ENCODE measurements at places on chromosomes 5 and 9.

DNA sequence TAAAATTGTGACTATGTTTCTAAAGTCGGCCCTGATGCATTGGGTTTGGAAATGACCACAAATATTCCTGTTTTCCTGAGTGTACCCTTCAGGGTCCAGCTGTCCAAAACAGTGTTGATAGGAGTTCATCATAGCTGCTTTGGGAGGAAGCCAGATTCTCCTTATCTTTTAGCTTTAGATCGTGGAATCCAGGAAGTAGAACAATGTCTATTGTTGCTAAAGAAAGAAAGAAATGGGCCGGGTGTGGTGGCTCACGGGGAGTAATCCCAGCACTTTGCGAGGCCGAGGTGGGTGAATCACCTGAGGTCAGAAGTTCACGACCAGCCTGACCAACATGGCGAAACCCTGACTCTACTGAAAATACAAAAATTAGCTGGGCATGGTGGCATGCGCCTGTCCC is 9.5 kb downstream of the CAVIN4 start:
- no peak for DNase-seq

GRCh38 chr5:157213527-157214243 is 33.0 kb downstream of the ITK start:
- no peak for DNase-seq

GRCh38 chr9:13841746-13842462 is 472.0 kb downstream of the NFIB start:
- DNase-seq = no peak

DNA sequence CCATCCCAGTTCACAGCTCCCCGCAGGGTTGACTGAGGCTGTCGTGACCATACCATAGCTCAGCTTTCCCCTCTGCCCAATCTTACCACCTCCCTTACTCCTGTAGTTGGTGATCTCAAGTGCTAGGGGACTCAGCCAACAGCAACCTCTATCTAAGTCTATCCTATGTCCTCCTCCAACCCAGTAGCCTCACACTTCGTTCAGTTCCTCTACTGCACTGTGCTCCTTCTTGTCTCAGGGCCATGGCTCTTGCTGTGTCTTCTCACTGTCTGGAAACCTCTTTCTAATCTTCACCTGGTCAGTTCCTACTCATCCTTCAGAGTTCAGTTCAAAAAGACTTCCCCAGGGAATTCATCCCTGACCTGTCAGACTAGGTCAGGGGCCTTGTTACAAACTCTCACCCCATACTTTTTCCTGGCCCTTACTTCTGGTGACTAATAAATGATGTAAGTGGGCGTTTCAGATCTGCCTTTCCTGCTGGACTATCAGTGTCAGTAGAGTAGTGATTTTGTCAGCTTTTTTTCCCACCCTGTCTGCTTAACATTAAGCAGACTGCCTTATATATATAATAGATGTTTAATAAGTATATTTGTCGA is 53.6 kb upstream of the NR3C1 start:
- DNase-seq = no peak

- DNase-seq = peak; percentile 23
Measured at GRCh38 chr5:65262649-65263059, 219.1 kb downstream of the ADAMTS6 start.

GRCh38 chr5:125005266-125005665 is 258.8 kb upstream of the ZNF608 start:
- no peak for DNase-seq

- DNase-seq = no peak
Measured at GRCh38 chr5:132825033-132825833, 5.2 kb downstream of the SHROOM1 start.

GRCh38 chr5:55773057-55773456 is 35.2 kb downstream of the DDX4 start:
- no peak for DNase-seq

- no peak for DNase-seq
Measured at GRCh38 chr5:10743526-10743925, 17.5 kb downstream of the DAP start.

DNA sequence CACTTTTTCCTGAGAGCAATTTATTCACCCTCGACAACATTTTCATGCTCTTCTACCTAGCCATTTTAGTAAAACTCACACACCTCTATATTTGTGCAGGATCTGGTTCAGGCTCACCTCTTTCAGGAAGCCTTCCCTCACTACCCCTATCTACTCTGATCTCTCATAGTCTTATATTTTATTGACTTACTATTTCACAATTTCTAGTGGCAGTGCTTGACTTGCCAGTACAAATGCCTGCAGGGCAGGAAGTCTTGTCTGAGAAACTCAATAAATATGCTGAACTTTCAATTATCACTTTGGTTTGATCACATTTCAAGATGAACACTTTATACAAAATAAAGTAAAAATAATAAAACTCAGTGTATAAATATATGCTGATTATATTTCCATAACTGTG is 226.8 kb downstream of the CETN3 start:
- no peak for DNase-seq

GRCh38 chr9:91803970-91804752 is 145.9 kb downstream of the ROR2 start:
- no peak for DNase-seq

- no peak for DNase-seq
Measured at GRCh38 chr5:173637340-173637739, 20.9 kb upstream of the BOD1 start.

DNA sequence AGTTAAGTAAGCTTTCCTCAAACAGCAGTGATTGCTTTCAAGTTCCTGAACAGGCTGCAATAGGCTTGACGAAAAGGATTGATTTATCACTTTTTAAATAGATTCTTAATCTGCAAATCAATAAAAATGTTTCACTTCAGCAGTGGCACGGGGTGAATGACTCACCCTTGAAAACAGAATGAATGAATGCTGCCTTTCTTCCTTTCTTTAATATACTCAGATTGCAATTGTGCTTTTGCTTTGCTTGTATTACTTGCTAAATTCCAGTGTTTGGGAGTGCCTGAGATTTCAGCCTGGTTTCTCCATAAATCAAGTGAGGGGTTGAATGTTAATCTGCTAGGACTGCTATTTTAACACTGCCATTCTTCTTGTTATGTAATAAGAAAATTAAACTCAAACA is 1293.8 kb downstream of the PTPRD start:
- DNase-seq = no peak

GRCh38 chr9:134792627-134793026 is 88.0 kb upstream of the FCN2 start:
- DNase-seq = no peak

GRCh38 chr9:84271531-84271900 is 69.0 kb downstream of the SLC28A3 start:
- no peak for DNase-seq

GRCh38 chr5:154384480-154385235 is 61.1 kb upstream of the SAP30L start:
- no peak for DNase-seq

GRCh38 chr5:176733406-176734262 is 76.7 kb upstream of the UNC5A start:
- no peak for DNase-seq

DNA sequence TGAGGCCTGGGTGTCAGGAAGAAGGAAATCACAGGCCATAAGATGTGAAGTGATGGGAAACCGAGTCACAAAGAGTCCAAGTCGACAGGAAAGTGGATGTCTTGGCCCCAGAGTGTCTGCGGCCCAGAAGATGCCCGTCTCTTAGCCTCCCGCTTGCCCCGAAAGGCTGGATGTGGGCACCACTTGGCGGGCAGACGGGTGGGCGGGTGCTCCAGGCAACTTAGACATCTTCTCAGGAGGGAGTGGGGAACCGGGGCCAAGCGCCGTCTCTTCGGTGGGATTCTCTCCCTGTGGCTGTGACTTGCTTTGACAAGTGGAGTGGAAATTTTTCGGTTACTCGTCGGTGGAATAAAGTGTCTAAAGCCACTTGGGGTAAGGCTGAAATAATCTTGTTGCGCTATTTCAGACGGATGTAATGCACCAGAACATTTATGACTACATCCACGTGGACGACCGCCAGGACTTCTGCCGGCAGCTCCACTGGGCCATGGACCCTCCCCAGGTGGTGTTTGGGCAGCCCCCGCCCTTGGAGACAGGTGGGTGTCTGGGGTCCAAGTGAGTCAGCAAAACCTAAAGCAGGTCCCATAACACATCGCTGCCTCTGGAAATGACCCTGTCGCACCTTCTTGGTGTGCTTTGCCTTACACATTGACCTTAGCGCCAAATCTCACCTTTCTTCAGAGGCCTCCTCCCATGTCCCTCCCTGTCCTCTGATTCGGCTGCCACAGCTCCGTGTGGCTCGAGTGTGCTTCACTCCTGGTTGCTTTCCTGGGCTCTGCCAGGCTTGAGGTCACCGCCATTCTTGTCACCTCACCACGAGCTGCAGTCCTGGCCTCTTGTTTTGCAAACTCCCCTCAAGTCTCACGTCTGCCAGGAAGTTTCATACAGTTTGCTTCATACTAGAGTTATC is 20.4 kb upstream of the EXOC3 start:
- peak; percentile 14 for DNase-seq

DNA sequence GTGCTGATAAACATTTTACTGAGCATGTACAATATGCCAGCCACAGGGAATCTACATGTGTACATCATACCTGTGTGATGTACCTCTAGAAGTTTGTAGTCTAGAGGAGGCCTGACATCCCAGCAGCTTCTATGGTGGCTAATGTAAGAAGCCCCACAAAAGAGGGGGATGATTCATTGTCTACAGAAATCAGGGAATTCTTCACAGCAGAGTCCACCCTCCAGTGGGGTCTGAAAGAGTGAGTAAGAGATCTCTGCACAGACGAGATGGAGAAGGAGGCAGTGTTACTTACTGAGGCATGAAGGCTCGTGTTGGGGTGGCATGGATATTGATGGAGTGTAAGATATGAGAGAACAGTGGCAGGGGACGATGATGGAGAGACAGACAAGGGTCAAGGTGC is 103.0 kb downstream of the NTRK2 start:
- no peak for DNase-seq

DNA sequence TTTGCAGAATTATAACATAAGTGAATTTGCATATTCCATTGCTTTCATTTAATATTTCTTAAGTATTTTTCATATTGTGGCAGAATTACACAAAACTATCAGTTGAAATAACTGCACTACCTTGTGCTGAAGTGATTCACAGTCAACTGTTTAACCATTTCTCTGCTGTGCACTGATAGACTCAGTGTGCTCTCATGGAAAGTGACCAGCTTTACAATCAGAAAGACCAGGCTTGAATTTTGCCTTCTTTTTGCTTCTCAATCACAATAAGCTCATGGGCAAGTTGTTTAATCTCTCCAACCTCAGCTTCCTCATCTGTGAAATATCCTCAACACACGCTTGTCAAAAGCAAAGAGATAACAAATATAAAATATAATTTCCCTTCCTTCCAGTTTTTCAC is 18.3 kb downstream of the CDK5RAP2 start:
- no peak for DNase-seq

- no peak for DNase-seq
Measured at GRCh38 chr9:2228641-2229040, 213.5 kb downstream of the SMARCA2 start.

DNA sequence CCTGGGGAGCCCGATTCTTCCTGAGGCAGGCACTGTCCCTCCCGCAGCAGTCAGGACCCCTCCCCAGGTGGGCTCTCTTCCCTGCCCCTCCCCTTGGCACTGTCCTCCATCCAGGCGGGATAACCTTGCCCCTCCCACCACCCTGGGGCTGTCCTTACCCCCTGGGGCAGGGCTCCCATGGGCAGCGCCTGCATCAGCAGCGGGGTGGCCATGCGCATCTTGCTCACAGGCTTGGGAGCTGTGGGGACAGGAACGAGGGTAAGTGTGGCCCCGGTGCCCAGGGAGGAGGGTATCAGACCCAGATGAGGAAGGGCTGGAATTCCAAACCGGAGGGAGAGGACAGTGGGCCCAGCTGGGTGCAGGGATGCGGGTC is 6.0 kb downstream of the CD74 start:
- no peak for DNase-seq

- DNase-seq = no peak
Measured at GRCh38 chr5:60399507-60399906, 300.5 kb downstream of the DEPDC1B start.

GRCh38 chr5:81850501-81851357 is 99.8 kb upstream of the SSBP2 start:
- DNase-seq = no peak

DNA sequence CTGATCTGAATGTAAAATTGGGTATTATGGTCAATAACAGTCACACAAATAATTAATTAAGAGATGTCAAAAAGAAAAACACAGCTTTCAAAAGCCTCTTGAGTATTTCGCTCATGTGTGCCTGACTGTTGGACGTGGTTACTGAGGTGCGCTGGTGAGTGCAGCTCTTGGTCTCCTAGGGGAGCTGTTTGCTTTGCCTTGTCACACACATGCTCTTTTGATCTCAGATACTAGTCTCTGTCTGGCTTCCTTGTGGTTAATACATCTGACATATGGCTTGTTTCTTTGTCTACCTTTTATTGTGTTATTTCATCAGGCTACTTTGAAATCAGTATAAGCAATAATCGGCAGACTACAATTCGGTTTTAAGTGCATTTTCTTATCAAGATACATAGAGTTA is 51.5 kb downstream of the PCSK1 start:
- no peak for DNase-seq

GRCh38 chr5:1478271-1479035 is 33.2 kb upstream of the SLC6A3 start:
- no peak for DNase-seq

DNA sequence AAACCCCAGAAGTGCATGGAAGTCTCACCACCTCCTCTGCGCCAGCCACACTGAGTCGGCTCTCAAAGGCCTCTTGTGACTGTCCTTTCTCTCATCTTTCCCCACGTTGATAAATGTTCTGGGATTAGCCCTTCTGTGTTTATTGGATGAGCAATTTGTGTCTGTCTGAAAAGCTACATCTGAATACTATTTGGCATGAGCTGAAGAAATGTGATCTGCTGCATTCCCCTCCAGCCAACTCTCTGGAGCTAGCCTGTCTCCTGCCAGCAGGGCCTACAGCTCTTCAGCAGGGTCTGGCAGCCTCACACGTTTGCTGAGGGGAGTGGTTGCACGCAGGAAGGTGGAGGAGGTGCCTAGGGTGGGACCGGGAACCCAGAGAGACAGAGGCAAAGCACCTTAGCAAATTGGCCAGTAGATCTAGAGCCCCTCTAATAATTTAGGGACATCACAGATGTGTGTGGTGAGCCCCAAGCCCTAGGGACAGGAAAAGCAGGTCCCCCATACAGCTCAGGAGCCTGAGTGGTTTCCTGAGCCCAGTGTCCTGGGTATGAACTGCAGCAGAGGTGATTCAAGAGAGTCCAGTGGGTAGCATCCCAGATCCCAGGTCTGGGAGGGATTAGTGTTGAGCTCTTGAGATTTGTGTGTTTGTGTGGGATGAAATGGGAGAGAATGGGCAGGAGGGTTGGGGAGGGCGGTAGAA is 20.5 kb upstream of the B4GALT1 start:
- DNase-seq = no peak
